ENCODE measurements at places on chromosomes 2 and 18. TPM values are rescaled to one million over a fixed set of nuclear protein-coding genes. Genes with fewer than 3 reads are reported as not detected.

The C2orf66 gene
- 0.54 TPM for total RNA-seq

The RGPD6 gene
- total RNA-seq: 20.3 TPM

DNA sequence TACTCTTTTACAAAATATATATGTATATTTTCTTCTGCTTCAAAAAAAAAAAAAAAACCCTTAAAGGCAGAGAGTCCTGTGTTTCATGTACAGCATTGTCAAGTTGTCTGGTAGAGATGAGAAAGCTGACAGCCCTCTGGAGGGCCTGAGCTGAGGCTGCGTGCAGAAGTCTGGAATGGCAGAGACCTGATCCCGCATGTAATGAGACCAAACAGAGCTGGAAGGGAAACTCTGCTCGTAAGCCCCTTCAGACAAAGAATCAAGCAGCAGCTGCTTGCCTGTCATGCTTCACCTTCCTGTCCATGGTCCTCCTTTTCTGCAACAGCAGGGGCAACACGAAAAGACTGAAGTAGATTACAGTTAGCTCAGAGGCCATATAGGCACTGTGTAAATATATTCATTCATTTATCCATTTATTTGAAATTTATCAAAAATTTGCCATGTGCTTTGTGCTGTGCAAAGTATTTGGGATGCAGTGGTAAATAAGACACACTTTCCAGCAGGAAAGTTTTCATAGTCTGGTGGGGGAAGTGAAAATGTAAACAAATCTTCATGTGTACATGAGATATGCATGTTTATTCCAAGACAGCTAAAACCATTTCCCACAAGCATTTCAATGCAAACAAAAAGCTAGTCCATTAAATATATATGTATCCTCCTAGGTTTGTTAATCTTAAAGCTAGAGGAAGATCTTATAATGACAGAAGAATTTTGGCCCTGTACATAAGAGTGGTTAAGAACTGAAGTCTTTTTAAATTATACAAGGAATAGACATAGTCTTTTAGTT lies 912.7 kb downstream of the CPS1 start:
- DNase-seq: no peak

DNA sequence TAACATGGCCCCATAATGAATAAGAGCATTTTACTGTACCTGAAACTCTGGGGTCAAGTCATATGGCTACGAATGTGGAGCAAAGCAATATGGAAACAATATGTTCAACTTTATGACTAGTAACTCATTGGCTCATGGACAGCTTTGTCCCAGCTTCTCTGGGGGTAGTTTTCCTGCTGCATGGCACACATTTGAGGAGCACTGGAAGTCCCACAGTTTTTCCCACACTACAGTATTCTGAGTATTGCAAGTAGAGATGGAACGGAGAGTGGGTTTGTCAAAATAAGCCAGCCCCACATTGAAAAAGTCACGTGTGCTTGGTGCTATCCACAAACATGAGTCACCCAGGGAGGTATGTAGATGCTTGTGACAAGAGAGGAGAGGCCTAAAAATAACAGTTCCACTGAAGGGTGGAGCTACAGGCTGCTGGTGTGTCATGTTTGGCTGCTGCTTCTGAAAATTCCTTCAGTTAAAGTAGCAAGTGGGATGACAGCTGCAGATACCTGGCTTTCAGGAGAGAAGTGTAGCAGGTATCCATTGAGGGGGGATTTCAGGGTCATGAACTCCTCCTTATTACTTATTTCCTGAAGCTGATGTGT lies 48.2 kb upstream of the CTAGE1 start:
- DNase-seq: peak; percentile 98

The KIF1A gene
- 20.3 TPM for total RNA-seq

The RAPGEF4 gene
- total RNA-seq: 0.62 TPM

The SLC9A4 gene
- 0.07 TPM for total RNA-seq

The CD8B2 gene
- total RNA-seq: not detected

The DSG4 gene
- not detected for total RNA-seq

DNA sequence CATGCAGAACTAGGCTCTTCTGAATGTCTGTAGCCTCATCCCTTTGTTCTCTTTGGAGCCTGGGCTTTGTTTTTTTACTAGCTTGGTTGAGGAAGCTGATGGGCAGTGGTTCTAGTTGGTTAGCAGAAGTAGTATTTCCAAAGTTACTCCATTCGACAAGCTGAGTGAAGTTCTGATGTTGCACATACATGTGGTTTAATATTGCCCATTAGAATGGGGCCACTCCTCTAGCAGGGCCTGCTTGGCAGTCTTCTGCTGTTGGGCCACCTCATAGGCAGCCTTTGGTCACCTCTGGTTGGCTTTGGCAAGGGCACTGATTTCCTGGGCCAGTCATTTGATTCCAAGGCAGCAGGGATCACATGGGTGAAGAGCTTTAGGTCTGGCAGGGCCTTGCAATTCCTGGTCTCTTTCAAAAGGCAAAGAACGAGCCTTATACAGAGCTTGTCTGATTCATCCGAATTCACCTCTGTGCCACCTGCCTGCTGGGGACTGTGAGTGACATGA lies 2.5 kb downstream of the RPIA start:
- no peak for DNase-seq

The MRPL33 gene
- total RNA-seq: 80.7 TPM

The INO80C gene
- 21.1 TPM for total RNA-seq

DNA sequence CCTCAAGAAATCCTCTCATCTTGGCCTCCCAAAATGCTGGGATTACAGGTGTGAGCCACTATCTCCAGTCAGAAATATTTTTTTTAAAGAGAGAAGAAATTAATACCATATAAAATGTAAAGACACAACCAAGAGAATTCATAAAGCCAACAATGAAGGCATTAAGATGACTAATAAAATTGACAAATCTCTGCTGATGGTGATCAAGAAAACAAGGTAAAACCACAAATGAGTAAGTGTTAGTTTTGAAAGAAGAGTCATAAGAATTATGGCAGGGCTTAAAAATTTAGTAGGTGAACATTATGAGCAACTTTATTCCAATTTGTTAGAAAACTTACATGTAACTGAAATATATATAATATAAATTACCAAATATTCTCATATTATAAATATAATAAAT lies 752.8 kb upstream of the CELF4 start:
- no peak for DNase-seq

GRCh38 chr2:79564065-79564464 lies 51.2 kb downstream of the CTNNA2 start:
- DNase-seq: no peak

The RTP5 gene
- not detected for total RNA-seq

- DNase-seq: no peak
Observed at GRCh38 chr18:63225434-63225833, 94.1 kb downstream of the BCL2 start.

DNA sequence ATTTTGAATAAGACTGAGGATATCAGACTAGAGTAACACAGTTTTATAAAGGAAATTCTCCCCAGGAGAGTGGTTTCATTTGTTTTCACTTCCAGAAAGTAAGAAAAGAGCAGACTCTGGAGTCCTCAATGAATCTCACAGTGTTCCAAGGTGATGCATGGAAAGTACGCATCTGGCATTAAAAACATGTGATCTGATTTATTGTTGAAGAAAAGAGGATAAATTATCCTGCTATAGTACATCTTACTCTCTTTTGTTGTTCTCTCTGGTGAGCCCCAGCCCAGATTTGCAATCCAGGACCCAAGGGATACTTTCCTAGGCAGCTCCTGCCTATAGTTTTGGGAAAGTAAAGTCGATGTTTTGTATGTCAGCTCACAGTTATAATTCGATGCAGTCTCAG lies 285.9 kb downstream of the CTNNA2 start:
- no peak for DNase-seq

DNA sequence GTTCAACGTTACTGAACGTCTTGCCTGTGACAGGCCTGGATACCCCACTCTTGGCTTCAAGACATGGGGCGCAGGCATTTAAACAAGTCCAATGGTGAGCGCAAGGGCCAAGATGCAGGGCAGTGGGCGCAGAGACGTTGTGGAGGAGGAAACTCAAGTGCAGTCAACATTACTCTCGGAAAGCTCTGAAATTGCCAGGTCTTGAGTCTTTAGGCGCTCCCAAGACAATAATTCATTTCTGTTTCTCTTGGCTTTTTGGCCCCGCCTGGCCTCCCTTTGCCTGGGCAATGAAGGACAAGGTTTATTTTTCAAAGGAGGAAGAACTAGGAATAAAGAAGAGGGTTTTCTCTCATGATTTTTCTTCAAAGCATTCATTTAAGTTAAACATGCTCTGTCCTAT lies 13.3 kb upstream of the TMEM214 start:
- DNase-seq: no peak

The SALL3 gene
- total RNA-seq: 7.7 TPM

The CTLA4 gene
- not detected for total RNA-seq

GRCh38 chr2:11385847-11386246 lies 41.4 kb upstream of the ROCK2 start:
- DNase-seq: no peak

DNA sequence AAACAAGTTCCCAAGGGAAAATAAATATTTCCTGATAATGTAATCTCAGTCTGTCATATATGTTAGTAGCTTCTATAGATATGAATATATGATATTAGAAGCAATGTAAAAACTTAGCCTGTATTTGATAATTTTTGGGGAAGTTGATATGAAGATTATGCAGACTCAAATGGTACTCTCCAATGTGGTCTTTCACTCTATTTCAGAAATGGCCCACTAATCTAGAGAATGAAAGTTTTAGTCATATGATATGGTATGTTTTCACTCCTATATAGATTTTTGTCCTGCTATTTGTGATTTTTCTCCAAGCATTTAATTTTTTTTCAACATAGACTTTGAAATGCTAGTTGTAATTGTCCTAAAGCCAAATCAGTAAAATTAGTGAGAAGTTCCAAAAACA lies 236.7 kb upstream of the BOD1L2 start:
- no peak for DNase-seq

GRCh38 chr2:21220930-21221329 lies 97.2 kb downstream of the TDRD15 start:
- DNase-seq: no peak

- no peak for DNase-seq
Observed at GRCh38 chr2:35783723-35784122, 571.9 kb upstream of the CRIM1 start.

The COBLL1 gene
- 18.6 TPM for total RNA-seq

GRCh38 chr18:35432565-35433001 lies 55.4 kb upstream of the ZNF396 start:
- peak; percentile 24 for DNase-seq

DNA sequence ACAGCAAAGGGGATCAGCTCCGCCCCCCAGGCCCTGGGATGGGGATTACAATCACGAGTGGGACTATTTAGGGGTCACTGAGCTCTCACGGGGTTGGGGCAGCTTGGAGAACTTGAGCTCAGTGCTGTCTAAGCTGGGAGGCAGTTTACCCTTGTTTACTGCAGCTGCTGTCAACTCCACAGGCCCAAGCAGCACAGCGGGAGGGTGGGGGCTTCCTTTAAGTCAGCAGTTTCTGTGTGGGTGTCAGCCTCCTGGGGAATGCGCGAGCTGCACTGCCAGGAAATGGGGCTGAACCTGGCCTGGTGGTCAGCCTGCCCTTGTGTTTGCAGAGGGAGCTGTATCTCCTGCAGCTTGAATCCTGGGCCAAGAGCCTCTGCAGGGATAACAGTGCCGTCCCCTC lies 29.8 kb downstream of the TOGARAM2 start:
- peak; percentile 80 for DNase-seq

The KIDINS220 gene
- total RNA-seq: 47.8 TPM

DNA sequence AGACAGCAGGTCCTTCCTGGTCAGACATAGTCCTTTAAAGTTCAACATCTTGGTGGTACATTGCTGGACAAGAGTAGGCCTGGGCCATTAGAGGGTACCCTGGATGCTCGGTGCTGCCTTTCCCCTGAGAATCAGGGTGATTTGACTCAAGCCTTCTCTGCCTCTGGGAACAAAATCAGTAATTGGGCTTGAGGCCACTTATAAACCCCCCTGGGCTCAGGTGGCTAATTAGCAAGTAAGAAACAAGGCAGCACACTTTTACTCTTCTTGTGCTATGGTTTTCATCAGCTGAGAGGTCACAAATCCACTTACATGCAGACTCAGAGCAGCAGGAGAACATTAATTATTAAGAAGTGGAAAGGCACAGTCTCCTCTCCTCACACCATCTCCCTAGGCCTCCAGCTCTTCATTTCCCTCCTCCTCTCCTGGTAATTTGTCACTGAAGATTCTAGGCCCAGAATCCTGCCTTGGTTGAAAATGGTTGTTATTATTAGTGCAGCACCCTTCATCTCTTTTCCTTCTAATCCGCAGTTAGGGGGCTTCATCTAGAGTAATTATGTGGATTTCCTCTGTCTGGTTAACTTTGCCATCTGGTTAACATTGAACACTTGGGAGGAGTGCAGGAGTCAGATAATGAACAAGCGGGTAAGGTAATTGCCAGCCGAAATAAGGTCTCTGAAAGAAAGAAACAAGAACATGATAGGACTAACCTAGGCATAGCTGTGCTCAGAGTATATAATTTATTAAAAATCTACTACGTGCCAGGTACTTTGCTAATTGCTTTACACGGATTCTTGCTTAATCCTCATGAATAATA lies 29.7 kb upstream of the CASP10 start:
- DNase-seq: no peak

DNA sequence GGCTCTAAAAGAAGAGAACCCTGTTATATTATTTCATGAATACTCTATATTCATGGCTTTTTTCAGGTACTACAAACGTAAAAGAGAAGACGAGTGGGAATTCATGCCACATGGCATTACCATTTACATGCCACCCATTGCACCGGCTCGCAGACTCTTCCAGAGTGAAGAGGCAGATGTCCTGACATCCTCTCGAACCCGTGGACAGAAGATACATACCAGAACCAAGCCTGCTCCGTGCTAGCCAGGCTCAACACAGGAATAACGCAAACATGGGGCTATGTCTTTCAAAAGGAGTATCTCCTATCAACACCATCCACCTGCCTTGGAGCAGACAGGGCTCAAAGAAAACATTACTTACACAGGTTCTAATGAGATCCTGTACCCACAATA lies 168.8 kb downstream of the THADA start:
- no peak for DNase-seq

DNA sequence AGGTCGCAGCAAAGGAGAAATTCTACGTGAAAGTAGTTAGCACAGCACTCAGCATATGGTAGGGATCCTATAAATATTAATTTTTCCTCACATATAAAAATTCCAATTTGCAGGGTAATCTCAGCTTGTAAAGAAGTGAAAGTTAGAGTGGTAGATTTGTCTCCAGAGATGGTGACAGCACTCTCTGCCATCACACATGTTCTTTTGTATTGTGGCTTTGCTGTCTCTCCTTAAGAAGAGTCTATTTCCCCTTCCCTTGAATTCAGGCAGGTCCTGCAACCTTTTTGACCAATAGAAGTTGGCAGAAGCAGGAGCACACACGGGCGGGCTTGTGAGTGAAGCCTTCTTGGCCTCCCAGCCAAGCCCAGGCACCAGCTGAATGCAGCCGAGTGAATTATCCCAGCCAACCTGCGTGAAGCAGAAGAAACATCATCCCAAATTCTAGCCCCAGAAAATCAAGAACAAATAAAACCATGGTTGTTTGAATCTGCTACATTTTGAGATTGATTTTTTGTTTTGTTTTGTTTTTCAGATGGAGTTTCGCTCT lies 107.8 kb upstream of the COPS8 start:
- DNase-seq: no peak

GRCh38 chr18:50451100-50451842 lies 76.4 kb downstream of the SKA1 start:
- DNase-seq: no peak

GRCh38 chr2:6512589-6512988 lies 353.1 kb downstream of the CMPK2 start:
- no peak for DNase-seq

GRCh38 chr2:231034291-231034882 lies 2.9 kb upstream of the C2orf72 start:
- no peak for DNase-seq

The LIMS4 gene
- total RNA-seq: 1.3 TPM

- DNase-seq: no peak
Observed at GRCh38 chr2:72894514-72894913, 7.3 kb downstream of the SPR start.
